ENCODE measurements at places on chromosomes 4 and X.

- DNase-seq, result no peak
Measured at GRCh38 chr4:1900087-1900433, 28.9 kb downstream of the NSD2 start.

GRCh38 chr4:106585915-106586349 lies 217.4 kb upstream of the GIMD1 start:
- DNase-seq, result peak; percentile 61

- peak; percentile 85 for DNase-seq
Measured at GRCh38 chr4:110165382-110166286, 32.8 kb downstream of the ELOVL6 start.

DNA sequence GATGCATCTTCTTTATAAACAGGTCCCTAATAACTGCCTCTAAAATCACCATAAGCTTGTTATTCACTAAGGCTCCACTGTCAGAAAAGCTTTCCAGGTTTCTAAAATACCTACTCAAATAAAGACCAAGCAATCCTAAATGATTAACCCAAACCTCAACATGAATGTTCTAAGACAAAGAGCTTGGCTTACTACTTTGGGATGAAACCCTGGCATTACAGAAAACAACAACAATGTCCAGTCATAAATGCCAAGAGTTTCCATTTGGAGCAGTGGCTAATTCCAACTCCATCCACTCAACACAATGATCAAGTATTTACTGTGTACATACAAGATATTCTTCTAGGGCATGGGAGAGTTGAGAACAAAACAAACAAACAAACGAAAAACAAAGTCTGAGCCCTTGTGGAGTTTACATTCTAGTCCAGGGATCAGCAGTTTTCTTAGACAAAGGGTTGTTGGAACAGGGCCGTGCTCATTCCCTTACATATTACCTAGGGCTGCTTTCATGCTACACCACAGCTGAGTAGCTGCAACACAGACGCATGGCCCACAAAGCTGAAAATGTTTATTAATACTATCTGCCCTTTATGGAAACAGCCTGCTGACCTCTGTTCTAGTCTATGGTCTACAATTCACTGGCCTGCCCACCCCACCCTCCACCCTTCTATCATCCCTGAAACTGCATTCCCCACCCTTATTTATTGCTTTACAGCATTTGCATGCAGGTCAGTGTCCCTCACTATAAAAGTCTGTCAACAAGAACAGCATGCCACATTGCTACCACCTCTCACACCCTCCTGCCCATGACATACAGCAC lies 23.7 kb downstream of the ABCG2 start:
- DNase-seq, result no peak

GRCh38 chr4:145618210-145618931 lies 814 bp upstream of the MMAA start:
- no peak for DNase-seq

- DNase-seq, result no peak
Measured at GRCh38 chr4:84914686-84915395, 51.6 kb downstream of the WDFY3 start.

DNA sequence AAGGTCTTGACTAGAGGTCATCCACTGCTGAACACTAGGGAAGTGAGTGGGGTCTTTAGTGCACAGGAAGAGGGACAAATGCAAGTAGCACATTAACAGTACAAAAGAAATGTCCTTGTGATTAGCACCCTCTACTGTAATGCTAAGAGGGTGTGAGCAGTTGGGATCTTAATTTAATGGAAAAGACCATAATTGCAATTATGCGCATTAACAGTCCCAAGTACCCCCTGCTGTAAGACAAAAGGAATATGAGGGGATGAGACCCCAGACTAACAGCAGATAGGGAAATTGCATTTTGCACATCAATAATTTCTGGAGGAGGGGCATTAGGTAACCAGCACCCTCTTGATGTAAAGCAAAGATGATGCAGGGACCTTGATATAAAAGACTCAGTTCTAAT lies 285.0 kb downstream of the CHIC1 start:
- DNase-seq, result no peak

All from EH (cell line).